ENCODE measurements at places on chromosomes 3 and 15. TPM values are rescaled to one million over a fixed set of nuclear protein-coding genes. Genes with fewer than 3 reads are reported as not detected.

DNA sequence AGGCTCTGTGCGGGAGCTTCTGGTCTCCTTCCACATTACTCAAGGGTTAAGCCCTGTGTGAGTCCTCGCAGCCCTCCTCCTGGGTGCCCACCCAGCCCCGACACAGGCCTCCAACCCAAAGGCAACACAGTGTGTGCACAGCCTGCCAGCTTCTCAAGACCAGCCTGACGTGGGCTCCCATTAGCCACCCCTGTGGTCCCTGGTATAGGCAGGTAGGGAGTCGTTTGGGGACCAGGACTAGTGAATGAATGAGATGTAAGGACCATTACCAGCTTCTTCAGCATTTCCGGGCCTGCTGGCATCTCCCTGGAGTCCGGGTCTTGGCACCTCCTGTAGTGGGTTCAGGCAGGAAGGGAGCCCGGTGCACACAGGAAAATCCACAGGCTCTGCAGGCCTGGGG is 20.2 kb upstream of the PLXNA1 start:
- no peak overlapping the region for H3K27ac ChIP-seq
- no peak overlapping the region for H3K4me3 ChIP-seq
- DNase-seq = no peak

- H3K27ac ChIP-seq = no peak overlapping the region
- no peaks in the 10 kb centered on the region for H3K4me1 ChIP-seq
- H3K4me3 ChIP-seq = no peak overlapping the region
Measured at GRCh38 chr15:80866936-80867335, 87.8 kb downstream of the CEMIP start.

DNA sequence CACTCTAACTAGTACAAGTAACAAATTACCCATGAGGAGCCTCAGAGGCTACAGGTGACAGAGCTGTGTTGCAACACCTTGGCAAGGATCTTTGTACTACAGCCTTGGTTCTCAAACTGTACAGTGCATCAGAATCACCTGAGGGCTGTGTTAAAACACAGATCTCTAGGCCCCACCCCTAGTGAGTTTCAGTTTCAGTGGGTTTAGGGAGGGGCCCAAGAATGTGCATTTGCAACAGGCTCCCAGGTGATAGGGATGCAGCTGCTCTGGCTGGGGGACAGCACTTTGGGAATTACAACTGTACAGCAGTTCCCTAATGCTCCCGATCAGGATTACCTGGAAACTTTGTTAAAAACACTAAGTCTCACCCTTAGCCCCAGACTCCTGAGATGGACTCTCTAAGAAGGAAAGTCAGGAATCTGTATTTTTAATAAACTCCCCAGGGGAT is 66.1 kb upstream of the NR2F2 start:
- peak overlapping the region; percentile 39 for H3K27ac ChIP-seq
- H3K27me3 ChIP-seq = no peaks in the 10 kb centered on the region
- no peak overlapping the region for H3K4me3 ChIP-seq
- H3K36me3 ChIP-seq = no peaks in the 10 kb centered on the region

DNA sequence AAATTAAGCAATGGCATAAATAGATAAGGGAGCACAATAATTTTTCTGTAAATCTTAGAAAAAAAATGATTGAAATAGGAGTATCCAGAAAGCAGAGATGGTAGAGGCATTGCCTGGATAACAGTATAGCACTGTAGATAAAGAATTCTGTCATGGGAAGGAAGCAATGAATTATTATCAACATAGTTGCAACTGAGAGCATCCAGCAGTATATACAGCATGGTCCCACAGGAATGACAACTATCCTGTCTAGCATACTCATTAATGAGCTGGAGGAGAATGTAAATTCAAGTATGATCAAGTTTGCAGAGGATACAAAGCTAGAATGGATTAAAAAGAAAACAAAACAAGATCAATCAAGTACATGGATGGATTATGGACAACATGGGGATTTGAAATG is 90.8 kb downstream of the DPH6 start:
- no peak for DNase-seq
- H3K36me3 ChIP-seq = no peaks in the 10 kb centered on the region
- H3K4me3 ChIP-seq = no peak overlapping the region
- no peaks in the 10 kb centered on the region for H3K27me3 ChIP-seq

The LRRK1 gene
- 22.6 TPM for total RNA-seq

DNA sequence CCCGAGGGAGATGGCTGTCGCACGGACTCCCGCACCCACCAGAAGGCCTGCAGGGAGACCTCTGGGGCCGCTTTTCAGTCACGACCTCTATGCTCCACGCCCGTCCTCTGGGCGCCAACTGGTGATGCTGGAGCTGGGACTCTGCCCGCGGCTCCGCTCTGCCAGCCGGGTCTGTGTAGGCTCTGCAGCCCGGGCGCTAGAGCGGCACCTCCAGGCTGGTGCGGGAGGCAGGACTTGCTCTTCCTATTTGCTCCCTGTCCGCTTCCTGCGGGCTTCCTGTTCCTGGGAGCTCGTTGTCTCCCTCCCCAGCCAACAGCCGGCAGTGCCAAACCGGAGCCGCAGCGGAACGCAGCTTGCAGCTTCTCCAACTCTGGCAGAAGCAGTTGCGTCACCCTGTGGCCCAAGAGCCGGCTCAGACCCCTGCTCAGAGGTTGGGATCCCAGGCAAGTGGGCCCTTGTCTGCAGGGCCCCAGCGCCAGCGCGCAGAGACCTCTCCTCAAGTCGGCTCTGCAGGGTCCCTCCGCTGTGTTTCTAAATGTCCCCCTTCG is 285.9 kb downstream of the XXYLT1 start:
- H3K36me3 ChIP-seq = no peaks in the 10 kb centered on the region
- peak overlapping the region; percentile 34 for H3K4me3 ChIP-seq
- no peak overlapping the region for H3K27ac ChIP-seq
- H3K4me1 ChIP-seq = peaks cover 6% of the 10 kb centered on the region
- no peaks in the 10 kb centered on the region for H3K27me3 ChIP-seq
- peak; percentile 85 for DNase-seq

GRCh38 chr3:193522473-193522872 is 32.2 kb downstream of the ATP13A4 start:
- H3K27me3 ChIP-seq = no peaks in the 10 kb centered on the region
- no peaks in the 10 kb centered on the region for H3K4me1 ChIP-seq
- H3K4me3 ChIP-seq = no peak overlapping the region
- no peak overlapping the region for H3K27ac ChIP-seq
- H3K36me3 ChIP-seq = no peaks in the 10 kb centered on the region

- no peak overlapping the region for H3K4me3 ChIP-seq
- no peak overlapping the region for H3K27ac ChIP-seq
- H3K4me1 ChIP-seq = no peaks in the 10 kb centered on the region
Measured at GRCh38 chr15:36447373-36447772, 132.1 kb upstream of the CDIN1 start.

GRCh38 chr15:29569533-29570092 is 252.7 kb downstream of the TJP1 start:
- no peak overlapping the region for H3K27ac ChIP-seq
- H3K27me3 ChIP-seq = peaks cover 53% of the 10 kb centered on the region
- peak overlapping the region; percentile 50 for H3K4me3 ChIP-seq
- no peaks in the 10 kb centered on the region for H3K36me3 ChIP-seq

DNA sequence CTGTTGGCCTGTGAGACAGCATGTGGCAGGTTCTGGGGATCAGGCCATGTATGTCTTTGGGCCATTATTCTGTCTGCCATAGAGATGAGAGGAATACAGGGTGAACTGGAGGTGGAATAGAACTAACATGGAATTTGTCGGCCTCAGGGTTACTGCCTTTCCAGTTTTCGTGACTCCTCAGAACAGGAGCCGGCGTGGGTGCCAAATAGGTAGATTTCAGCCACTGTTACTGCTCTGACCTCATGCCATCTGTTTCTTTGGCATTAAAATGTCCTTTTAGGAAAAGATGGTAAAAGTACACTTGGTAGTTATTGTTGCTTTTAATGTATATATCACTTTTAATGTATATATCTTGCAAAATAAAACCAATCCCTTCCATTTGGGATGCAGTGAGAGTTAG is 65.6 kb downstream of the SLTM start:
- DNase-seq = no peak
- no peaks in the 10 kb centered on the region for H3K27me3 ChIP-seq
- no peak overlapping the region for H3K27ac ChIP-seq

- H3K27ac ChIP-seq = no peak overlapping the region
- H3K27me3 ChIP-seq = no peaks in the 10 kb centered on the region
- H3K4me3 ChIP-seq = no peak overlapping the region
- H3K4me1 ChIP-seq = no peaks in the 10 kb centered on the region
- no peak for DNase-seq
Measured at GRCh38 chr3:151425627-151426340, 35.1 kb downstream of the IGSF10 start.

- H3K36me3 ChIP-seq = no peaks in the 10 kb centered on the region
- H3K4me3 ChIP-seq = no peak overlapping the region
- DNase-seq = no peak
- H3K27me3 ChIP-seq = no peaks in the 10 kb centered on the region
- no peak overlapping the region for H3K27ac ChIP-seq
Measured at GRCh38 chr3:139204728-139205127, 139.1 kb upstream of the MRPS22 start.

DNA sequence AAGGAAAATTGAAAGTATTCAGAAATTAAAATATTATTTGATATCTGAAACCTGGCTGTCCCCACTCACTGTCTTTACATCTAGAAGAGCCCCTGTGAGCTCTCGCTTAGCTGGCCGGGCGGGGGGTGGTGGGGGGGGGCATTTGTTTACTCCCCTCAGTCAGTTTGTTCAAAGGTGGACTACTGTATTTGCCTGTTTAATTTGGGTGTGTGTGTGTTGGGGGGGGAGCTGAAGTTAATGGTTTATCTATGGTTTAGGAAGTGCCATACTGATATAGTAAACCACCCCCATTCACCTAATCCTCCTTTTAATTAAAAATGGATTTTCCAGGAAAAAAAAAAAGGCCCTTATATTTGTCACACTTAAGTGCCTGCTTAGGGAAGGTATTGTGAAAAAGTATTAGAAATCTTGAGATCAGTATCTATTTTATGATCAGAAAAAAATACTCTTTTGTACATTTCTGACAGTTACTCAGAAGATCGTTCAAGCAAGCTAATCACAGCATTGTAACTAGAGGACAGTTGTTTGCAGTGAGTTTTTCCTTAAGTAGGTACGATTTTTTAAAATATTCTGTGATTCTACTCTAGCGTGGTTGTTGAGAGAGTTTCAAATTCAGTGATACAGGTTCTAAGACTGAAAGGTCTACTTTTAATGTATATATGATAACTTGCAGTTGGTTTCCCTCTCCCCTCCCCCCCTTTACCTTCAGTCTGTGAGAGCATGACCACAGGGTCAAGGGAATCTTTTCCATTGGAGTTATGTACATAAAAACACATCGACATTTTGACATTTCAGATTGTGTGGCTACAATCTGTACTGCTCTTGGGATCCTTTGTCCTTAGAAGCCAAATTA is 8.5 kb downstream of the NR2F2 start:
- no peaks in the 10 kb centered on the region for H3K4me1 ChIP-seq
- peak overlapping the region; percentile 56 for H3K4me3 ChIP-seq
- peaks cover 21% of the 10 kb centered on the region for H3K27me3 ChIP-seq
- no peak for DNase-seq
- peaks cover 18% of the 10 kb centered on the region for H3K36me3 ChIP-seq
- H3K27ac ChIP-seq = peak overlapping the region; percentile 83

The TJP1 gene
- total RNA-seq = 147 TPM

DNA sequence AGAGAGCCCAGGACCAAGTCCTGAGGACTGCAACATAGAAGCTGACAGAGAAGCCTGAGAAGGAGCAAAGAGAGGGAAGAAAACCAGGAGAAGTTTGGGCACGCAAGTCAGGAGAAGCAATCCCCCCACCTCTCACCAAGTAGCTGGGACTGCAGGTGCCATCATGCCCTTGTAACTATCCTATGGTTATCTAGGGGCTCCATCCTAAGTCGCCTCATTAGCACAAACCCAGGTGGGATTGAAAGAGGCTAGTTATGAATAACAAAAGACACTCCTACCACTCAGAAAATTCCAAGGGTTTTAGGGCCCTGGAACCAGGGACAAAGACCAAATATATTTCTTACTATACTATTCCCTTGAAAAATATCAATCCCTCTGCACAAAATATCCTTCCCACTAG is 53.5 kb downstream of the CCR4 start:
- H3K27me3 ChIP-seq = no peaks in the 10 kb centered on the region
- no peak overlapping the region for H3K27ac ChIP-seq
- no peak for DNase-seq
- no peak overlapping the region for H3K4me3 ChIP-seq

- DNase-seq = no peak
- no peaks in the 10 kb centered on the region for H3K36me3 ChIP-seq
- no peak overlapping the region for H3K4me3 ChIP-seq
- H3K27ac ChIP-seq = no peak overlapping the region
- no peaks in the 10 kb centered on the region for H3K4me1 ChIP-seq
Measured at GRCh38 chr3:9130345-9131305, 118.8 kb downstream of the SRGAP3 start.

GRCh38 chr3:161700998-161701397 is 204.4 kb downstream of the OTOL1 start:
- H3K27ac ChIP-seq = no peak overlapping the region
- no peak overlapping the region for H3K4me3 ChIP-seq
- H3K4me1 ChIP-seq = no peaks in the 10 kb centered on the region
- no peaks in the 10 kb centered on the region for H3K27me3 ChIP-seq
- H3K36me3 ChIP-seq = no peaks in the 10 kb centered on the region

- DNase-seq = no peak
- no peak overlapping the region for H3K4me3 ChIP-seq
- H3K27me3 ChIP-seq = peaks cover 3% of the 10 kb centered on the region
- no peaks in the 10 kb centered on the region for H3K4me1 ChIP-seq
- no peak overlapping the region for H3K27ac ChIP-seq
Measured at GRCh38 chr3:51896607-51897305, 6.4 kb downstream of the IQCF1 start.

GRCh38 chr3:182682263-182683241 is 110.8 kb upstream of the ATP11B start:
- H3K27me3 ChIP-seq = peaks cover 53% of the 10 kb centered on the region
- H3K4me3 ChIP-seq = peak overlapping the region; percentile 54
- peak; percentile 75 for DNase-seq
- H3K4me1 ChIP-seq = peaks cover 7% of the 10 kb centered on the region
- H3K27ac ChIP-seq = no peak overlapping the region

DNA sequence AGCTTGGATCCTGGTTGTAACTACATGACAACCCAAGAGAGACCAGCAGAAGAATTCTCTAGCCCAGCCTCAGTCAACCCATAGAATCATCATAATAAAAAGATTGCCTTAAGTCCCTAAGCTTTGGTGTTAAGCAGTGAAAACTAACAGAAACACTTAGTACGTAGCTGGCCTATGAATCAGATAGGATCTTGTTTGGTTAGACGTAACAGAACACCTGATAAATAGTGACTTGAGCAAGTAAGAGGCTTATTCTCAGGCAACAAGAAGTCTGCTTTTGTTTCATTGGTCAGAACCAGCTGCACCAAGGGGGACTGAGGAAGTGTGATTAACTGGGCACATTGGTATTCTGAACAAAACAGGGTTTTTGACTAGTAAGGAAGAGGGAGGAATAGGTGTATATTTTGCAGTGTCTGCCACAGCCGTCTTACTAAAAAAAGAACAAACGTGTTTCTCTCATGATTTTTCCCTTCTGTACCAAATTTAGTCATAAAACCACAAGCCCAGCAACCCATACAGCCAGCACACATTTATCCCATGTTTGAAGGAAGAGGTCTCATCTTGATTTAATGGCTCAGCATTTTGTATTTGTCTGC is 53.3 kb upstream of the GLCE start:
- H3K4me1 ChIP-seq = no peaks in the 10 kb centered on the region
- H3K27me3 ChIP-seq = no peaks in the 10 kb centered on the region
- no peak for DNase-seq
- no peak overlapping the region for H3K4me3 ChIP-seq

Data from upper lobe of right lung (tissue), 1 donor.